ENCODE measurements at places on chromosomes 7 and 10.

DNA sequence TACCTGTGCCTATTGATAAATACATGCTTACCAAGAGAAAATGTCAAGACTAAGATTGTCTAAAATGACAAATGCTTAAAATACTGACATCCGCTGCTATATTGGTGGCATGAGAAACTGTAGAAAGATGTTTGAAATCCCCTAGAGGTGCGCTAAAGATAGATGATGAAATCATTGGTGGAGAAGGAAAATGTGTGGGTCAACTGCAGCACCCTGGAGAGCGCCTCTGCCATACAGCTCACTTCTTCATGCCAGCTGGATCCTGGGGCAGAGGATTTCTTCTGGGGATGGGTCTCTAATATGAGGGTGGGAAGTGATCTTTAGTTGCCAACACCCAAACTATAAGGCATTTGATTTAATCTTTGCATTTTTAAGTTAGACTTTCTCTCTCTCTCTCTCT is 680.4 kb upstream of the POM121L12 start:
- peak; percentile 72 for DNase-seq

GRCh38 chr7:84792231-84792893 is 394.5 kb downstream of the SEMA3D start:
- no peak for DNase-seq

DNA sequence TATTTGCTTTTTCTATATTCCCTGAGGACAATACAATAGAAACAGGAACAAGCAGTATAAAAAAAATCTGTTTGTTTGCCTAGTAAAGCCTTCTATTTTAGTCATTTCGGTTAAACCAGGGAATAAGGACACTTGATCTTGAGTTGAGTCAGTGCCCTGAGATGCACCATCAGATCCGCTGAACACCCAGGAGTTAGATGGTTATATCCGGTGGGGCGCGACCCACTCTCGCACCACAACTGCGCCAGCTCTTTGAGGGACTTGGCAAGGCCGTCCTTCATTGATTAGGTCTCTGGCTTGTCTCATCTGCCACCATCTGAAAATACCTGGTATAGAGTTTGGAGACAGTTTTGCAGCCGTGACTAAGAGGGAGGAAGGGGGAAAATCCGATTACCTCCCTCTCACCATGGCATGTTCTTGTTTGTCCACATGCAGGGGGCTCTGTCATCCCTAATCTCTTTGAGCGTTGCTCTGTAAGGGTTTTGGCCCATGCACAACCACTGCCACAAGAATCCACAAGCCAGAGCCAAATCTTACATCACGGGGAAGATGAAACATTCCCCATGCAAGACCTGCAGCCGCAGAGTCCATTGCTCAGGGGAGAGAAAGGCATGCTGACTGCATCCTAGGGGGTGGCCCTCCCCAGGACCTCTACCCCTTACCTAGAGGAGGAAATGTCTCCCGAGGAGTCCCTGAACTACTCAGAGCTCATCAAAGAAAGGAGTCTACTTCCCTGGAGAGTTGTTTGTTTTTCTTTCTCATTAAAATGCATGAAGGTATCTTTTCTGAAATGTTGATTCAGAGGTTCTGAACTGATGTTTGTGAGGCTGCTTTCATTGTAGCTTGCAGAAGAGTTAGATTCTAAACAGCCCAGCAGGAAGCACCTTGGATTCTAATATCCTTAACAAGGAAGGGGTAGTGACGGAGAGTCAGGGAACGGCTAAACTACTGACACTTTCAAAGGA is 101.6 kb upstream of the FAM171A1 start:
- DNase-seq = no peak

GRCh38 chr10:114103284-114103683 is 59.6 kb downstream of the ADRB1 start:
- peak; percentile 57 for DNase-seq

DNA sequence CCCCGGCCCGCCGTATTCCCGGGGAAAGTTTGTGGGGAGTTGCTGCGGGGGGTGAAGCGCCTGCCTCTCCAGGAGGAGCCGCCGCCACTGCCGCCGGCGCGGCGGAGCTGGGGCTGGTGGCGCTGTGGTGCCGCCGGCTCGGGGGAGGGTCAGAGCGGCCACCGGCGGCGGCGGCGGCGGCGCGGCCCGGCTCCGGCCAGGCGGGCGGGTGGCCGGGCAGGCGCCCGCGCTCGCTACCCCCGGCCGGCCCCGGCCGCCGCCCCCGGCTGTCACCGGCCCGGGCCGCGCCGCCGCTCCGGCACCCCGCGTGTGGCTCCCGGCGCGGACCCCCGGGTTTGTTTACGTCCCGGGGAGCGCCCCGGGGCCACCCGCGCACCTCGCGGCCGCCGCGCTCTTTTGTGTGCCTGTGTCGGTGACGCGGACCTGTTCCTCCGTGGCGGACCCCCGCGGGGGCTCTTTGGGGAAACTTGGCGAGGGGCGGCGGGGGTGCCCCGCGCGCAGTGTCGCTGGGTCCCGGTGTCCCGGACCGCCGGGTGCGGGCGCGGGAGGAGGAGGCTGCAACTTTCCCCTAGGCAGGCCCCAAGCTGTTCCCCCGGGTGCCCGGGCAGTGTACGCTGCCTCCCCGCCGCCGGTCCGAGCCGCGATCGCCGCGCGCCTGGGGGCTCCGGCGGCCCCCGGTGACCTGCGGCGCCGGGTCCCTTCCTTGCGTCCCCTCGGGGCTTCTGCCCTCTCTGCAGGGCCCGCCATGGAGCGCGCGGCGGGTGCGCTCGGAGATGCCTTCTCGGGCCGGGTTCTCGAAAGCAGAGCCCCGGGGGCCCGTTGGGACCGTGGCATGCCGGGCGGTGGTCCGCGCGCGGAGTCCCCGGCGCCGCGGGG is 593 bp upstream of the CUX1 start:
- peak; percentile 83 for DNase-seq

- DNase-seq = no peak
Observed at GRCh38 chr10:112131996-112132395, 51.6 kb downstream of the GPAM start.

- DNase-seq = no peak
Observed at GRCh38 chr7:52911795-52912194, 123.6 kb upstream of the POM121L12 start.

- DNase-seq = peak; percentile 58
Observed at GRCh38 chr7:27547401-27547800, 115.3 kb downstream of the HIBADH start.

GRCh38 chr7:100603726-100604027 is 1.5 kb downstream of the PCOLCE start:
- peak; percentile 38 for DNase-seq

DNA sequence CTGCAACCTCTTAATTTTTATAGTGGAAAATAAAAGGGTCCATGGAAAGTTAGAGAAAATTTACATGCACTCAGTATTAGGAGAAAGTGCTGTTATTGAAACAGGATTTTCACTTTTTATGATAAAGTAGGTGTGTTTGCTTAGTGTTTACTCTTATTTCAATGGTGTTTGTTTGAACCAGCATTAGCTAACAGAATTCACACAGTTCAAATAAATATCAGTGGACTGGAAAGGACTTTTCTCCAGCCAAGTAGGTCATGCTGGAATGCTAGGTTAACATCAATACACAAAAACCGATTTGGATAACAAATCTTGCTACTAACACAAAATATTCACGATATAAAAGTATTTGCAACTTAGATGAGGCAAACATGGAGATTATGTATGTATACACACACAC is 49.4 kb upstream of the BET1 start:
- DNase-seq = no peak

- DNase-seq = no peak
Observed at GRCh38 chr7:15821484-15822427, 135.3 kb upstream of the MEOX2 start.

DNA sequence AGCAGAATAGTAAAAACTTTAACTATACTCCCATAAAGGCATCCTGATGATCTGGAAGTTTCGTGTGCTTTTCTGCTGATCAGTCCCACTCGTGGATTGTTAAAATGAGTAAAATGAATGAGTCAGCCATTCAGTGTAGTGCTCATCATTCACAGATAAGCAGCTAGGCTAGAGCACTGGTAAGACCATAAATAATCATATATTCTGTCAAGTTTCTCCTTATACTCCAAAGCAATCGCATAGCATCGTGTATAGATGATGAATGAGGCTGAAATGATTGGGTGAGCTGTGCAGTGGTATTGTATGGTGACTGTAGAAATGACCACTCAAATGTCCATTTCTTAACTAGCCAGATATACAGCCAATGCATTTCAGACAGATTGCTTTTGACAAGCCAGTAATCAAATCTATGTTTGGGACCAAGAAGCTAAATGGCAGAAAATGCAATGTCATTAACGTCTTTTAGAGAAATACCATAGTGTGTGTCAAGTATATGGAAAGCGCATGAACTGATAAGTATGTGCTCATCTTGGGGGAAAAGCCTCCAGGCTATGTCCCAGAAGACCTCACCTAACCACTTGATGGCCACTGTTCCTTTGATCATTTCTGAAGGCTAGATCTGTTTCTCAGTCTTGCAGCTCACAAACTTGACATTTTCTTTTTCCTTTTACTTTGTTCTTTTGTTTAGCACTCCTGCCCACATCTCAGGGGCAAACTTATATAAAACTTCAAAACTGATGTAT is 227.2 kb upstream of the FAM3C start:
- DNase-seq = peak; percentile 18

GRCh38 chr10:54905578-54906192 is 104.7 kb upstream of the PCDH15 start:
- no peak for DNase-seq

GRCh38 chr7:129801882-129802281 is 150.9 kb downstream of the UBE2H start:
- DNase-seq = no peak

All from cardiac muscle cell (in vitro differentiated cells and primary cell).